EL (cell line): ENCODE measurements at places on chromosomes 7 and 10.

DNA sequence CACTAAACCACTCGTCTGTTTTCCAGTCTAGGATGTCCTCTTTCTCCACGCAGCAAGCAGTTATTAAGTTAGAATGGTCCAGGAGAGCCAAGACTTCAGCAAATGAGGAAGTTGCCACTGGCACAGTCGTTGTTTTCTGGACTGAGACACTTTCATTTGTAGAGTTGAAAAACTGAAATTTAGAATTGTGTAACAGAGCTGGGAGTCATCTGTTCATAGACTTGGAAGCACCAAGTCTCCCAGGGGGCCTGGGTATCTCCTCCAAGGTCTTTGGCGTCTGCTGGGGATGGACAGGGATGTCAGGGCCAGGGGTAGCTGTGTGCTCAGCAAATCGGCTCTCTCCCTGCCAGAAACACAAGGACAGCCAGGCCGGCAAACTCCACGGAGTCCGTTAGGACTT, 208.4 kb downstream of the FANK1 start:
- no peak for DNase-seq

DNA sequence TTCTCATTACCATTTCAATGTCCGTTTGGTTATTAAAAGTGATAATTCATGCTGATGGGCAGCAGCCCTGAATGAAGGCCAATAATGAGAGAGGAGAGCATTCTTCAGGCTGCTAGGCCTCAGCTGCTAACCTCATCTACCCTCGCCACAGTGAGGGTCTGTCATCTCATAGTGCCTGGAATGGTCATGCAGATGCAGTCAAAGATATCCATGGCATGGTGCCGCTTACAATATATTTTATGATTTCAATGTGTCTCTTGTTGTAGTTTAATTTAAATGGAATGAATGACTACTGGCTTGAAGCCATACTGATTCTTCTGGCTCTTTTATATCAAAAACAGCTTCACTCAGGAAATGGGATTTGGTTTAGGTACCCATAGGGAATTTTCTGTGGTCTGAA, 126.9 kb downstream of the SLC16A9 start:
- DNase-seq = no peak

- DNase-seq = no peak
Measured at GRCh38 chr7:15802425-15802824, 115.9 kb upstream of the MEOX2 start.

GRCh38 chr10:6130848-6131470, 42.1 kb downstream of the RBM17 start:
- DNase-seq = no peak

- no peak for DNase-seq
Measured at GRCh38 chr10:115045499-115045898, 47.7 kb upstream of the ATRNL1 start.

GRCh38 chr7:116259156-116259870, 49.0 kb downstream of the TES start:
- peak; percentile 40 for DNase-seq

- DNase-seq = no peak
Measured at GRCh38 chr7:25632616-25633015, 404.3 kb upstream of the NPVF start.

GRCh38 chr7:116100626-116101025, 70.1 kb upstream of the TFEC start:
- DNase-seq = no peak

DNA sequence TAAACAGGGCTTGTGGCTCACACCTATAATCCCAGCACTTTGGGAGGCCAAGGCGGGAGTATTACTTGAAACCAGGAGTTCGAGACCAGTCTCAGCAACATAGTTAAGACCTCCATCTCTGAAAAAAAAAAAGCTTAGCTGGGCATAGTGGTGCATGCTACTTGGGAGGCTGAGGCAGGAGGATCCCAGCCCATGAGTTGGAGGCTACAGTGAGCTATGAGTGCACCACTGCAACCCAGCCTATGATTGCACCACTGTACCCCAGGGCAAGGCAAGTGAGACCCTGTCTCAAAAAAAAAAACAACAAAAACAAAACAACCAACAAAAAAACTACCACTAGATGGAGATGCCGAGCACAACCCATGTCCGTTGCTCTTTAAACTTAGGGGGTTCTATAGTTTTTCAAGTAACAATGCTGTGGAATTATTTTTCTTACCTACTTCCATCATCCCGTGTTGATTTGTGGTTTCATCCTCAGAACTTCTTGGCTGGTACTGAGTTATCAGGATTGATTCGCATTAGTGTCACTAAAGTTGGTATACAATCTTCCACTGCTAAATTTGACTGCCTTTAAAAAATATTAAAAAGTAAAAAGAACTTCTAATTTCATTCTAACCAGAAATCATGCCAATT, 12.2 kb upstream of the REPIN1 start:
- peak; percentile 35 for DNase-seq

GRCh38 chr10:71634531-71635164, 84.9 kb downstream of the C10orf105 start:
- no peak for DNase-seq

DNA sequence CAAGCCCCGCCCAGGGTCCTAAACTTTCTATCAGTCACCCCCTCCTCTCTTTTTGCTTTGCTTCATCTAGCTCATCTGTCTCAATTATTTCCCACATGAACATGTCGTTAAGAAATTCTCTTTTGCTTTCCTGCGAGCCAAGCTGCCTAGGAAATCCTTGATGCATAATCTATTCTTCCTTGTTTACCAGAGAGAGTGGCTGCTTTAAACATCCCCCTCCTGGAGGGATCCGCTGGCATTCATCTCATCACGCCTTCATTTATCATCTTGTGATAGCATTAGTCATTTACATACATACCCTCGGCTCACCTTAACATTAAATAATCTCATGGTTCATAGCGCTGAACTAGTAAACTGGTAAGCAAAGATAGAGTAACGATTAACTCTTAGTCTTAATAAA, 96.7 kb downstream of the ANK3 start:
- DNase-seq = no peak

DNA sequence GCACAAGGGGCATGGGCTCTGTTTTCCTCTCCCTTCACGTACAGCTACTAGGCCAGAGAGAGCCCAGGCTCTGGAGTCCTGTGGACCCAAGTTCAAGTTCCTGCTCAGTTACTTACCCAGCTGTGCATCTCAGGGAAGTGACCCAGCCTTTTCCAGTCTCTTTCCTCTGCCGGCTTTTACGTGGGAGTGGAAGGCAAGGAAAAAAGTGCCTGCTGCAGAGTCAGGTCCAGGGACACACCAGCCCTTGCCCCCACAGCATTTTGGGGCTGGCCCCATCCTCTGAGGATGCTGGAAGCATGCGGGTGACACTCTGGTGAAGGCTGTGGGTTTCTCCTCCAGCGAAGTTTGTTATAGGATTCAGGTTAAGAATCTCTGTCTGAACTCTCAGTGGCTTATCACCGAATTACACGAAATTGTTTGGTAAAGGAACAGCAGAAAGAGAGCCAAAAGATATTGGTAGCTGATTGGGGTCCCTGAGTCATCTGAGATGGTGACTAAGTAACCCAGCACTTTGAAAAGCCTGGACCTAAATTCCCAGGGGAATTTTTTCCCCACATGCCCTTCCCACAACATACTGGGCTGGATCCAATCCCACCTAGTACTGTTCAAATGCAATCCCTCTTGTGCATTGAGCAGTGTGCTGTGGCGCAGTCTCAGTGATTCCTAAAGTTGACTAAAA, 424.3 kb downstream of the RPS24 start:
- DNase-seq = peak; percentile 84

- peak; percentile 10 for DNase-seq
Measured at GRCh38 chr7:3028071-3028757, 15.5 kb downstream of the CARD11 start.

- no peak for DNase-seq
Measured at GRCh38 chr7:44325811-44326241, 432 bp upstream of the CAMK2B start.

DNA sequence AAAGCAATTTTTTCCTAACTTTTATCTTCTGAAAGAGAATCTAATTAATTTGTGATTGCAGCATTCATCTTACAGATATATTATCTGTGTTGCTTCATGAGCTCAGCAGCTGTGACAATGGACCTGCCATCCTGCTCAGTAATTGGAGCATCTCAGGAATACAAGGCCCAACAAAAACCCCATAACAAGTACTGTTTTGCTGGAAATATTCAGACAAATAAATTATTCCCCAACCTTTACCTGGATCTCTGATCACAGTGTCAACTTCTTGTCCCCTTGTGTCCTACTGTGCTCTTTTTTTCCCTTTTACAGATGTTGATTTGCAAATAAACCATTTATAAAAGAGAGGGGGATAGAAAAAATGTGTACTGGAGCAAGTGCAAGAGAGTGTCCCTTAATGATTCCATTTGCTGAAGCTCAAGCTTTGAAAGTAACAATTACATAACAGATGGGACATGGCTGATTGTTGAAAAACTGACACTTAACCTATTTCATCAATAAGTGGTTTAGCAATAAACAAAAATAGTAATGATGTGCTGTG, 1063.4 kb upstream of the GHITM start:
- DNase-seq = no peak

GRCh38 chr7:24669971-24670591, 87.2 kb downstream of the GSDME start:
- DNase-seq = no peak
